Hematopoietic multipotent progenitor cell treated with erythropoietin and hydrocortisone succinate and interleukin-3 and kit ligand, for 6 days (in vitro differentiated cells): ENCODE measurements at places on chromosomes 5 and 9.

DNA sequence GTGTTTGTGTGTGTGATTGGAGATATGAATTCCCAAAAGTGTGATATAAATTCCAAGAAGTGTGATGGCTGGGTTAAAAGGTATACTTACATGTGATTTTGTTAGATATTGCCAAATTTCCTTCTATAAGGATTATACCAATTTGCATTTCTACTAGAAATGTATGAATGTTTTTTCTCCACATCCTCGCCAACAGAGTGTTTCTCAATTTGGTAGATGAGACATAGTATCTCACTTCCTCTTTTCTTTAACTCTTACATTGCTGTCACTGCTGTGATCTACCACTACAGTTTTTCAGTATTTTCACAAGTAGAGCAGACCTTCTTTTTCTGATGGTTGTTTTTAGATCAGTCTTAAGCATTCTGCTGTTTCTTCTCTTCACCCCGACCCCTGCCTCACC, 111.3 kb downstream of the FER start:
- peak; percentile 67 for DNase-seq

- no peak for DNase-seq
Measured at GRCh38 chr5:267716-268115, 3.7 kb upstream of the PDCD6 start.

GRCh38 chr9:84597131-84597530, 72.4 kb upstream of the NTRK2 start:
- peak; percentile 1 for DNase-seq

GRCh38 chr5:81626524-81626923, 124.4 kb downstream of the SSBP2 start:
- no peak for DNase-seq

- DNase-seq: no peak
Measured at GRCh38 chr5:166331521-166331920, 1959.9 kb upstream of the WWC1 start.
